ENCODE measurements at places on chromosomes 6 and 20. TPM values are rescaled to one million over a fixed set of nuclear protein-coding genes. Genes with fewer than 3 reads are reported as not detected.

GRCh38 chr6:138261116-138261780 is 43.0 kb upstream of the PBOV1 start:
- DNase-seq: no peak

GRCh38 chr20:20435453-20435852 is 67.5 kb downstream of the INSM1 start:
- DNase-seq: no peak

DNA sequence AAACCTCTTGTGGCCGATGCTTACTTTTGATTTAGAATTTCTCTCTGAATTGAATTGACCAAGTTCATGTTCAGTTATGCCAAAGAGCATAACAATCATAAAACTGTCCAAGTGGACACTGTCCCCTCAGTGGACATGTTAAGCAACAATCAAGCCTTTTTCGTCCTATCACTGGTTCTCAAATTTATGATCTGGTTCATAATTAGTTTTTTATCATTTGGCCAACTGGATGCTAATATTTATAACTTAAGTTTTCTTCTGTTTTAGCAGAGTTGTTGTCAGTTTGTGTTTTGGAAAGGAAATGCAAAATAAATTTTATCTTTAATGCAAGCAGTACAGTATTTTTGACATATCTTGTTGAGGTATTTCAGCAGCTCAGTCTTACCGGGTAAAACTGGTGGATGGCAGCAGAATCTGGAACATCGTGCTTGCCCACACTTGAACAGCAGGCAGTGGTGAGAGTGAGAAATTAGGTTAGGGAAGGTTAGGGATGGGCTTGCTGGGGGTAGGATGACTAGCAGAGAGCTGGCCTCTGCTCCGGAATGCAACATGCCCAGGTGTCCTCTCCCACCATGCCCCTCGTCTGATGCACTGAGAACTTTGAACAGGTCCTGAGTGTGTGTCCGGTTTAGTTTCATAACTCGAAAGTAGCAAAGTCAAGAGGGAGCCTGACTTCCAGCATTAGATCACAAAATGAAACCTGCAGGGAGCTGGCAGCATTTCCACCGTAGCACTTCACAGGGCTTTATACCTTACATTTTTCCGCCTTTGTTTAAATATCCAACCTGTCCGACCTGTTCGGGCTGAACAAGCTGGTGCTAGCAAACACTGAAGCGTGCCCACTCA is 93.1 kb downstream of the RREB1 start:
- DNase-seq: no peak

- no peak for DNase-seq
Observed at GRCh38 chr20:3306068-3306467, 67.1 kb upstream of the SLC4A11 start.

- DNase-seq: peak; percentile 56
Observed at GRCh38 chr6:36914227-36914794, 28.6 kb downstream of the C6orf89 start.

DNA sequence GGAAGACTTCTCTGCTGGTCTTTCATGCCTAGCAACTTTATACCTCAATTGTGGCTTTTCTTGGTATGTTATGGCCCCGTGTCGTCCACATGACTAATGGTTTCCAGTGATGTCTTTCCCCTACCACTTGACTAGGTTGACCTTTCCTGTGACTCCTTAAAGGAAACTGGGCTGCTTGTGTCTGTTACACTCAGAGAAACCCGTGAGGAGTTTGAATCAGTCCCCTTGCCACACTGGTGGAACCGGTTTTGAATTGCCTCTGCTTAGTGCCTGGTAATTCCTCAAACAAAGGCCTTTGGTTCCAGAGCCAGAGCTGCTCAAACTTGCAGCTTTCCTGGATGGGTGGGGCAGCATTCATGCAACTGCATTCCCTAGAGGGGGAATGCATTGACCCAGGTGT is 21.9 kb downstream of the ECT2L start:
- peak; percentile 88 for DNase-seq

Gene ETV7
- total RNA-seq: not detected

Gene ME1
- 12.1 TPM for total RNA-seq

DNA sequence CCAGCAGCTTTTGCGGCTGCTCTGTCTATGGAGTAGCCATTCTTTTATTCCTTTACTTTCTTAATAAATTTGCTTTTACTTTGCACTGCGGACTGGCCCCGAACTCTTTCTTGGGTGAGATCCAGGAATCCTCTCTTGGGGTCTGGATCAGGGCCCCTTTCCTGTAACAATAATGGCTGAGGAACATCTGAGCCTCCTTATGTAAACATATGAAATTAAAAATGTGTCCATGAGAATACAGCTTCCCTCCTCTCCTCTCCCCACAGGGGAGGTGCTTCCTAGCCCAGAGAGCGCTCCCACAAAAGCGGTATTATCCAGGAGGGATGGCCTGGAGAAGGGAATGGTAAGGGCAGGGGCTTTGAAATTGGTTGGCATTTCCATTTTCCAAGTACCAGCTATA is 81.1 kb downstream of the PSMG4 start:
- DNase-seq: no peak

- no peak for DNase-seq
Observed at GRCh38 chr6:160929831-160930230, 61.7 kb upstream of the MAP3K4 start.

- DNase-seq: no peak
Observed at GRCh38 chr20:32511358-32512046, 73.6 kb downstream of the NOL4L start.

- no peak for DNase-seq
Observed at GRCh38 chr6:87965806-87966205, 81.8 kb upstream of the SPACA1 start.

DNA sequence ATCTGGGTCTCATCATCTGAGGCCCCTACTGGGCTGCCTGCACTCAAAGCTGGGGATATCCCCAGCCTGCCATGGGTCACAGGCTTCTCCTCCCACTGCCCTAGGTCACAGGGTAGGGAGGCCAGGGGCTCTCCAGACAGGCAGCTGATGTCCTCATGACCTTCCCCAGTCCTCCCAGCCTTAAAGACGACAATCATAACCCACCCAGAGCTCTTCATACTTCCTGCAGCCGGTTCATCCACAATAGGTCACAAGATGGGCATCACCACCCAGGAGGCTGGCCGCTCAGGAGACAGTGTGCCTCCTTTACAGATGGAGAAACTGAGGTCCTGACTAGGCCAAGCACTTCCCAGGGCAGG is 15.2 kb downstream of the TFEB start:
- DNase-seq: no peak
